CD4-positive, CD25-positive, alpha-beta regulatory T cell (primary cell): ENCODE measurements at places on chromosomes 11 and 22. TPM values are rescaled to one million over a fixed set of nuclear protein-coding genes. Genes with fewer than 3 reads are reported as not detected.

DNA sequence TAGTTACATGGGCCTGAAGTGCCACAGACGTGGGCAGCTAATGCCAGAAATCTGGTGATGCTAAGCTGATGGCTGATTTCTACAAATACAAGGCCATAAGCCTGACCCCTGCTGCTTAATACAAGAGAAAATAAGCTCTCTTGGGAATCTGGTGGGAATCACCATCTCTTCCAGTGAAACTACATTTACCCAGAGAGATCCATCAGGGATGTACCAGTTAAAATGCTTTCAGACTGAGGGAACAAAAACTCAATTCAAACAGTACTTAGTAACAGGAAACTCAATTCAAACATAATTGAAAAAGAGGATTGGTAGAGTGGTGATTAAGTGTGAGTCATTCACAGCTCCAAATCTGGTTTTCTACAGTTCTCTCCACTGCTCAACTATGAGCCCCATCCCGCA, 1.7 kb upstream of the CAVIN3 start:
- no peak for DNase-seq

- DNase-seq, result no peak
These were observed 265.2 kb downstream of the KCNA4 start for GRCh38 chr11:29751618-29752017.

GRCh38 chr11:23252426-23252825, 392.2 kb upstream of the CCDC179 start:
- no peak for DNase-seq

- DNase-seq, result no peak
These were observed 39.8 kb downstream of the KREMEN1 start for GRCh38 chr22:29112681-29113080.

- DNase-seq, result no peak
These were observed 175.1 kb downstream of the FAT3 start for GRCh38 chr11:92399705-92400104.

DNA sequence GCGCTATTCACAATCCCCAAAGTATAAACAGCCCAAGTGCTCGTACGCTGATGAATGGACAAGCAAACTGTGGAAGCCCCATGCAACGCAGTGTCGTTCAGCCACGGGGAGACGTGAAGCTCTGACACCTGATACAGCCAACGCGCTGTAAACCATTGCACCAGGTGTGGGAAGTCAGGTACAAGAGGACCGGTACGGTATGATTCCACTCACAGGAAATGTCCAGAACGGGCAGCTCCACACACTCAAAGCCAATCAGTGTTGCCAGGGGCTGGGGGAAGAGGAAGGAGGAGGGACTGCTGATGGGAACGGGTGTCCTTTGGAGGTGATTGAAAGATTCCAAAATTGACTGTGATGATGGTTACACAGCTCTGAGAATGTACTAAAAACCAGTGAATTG, 64.5 kb downstream of the BRD1 start:
- DNase-seq, result no peak

GRCh38 chr11:122814401-122814800, 23.9 kb upstream of the CRTAM start:
- DNase-seq, result no peak

DNA sequence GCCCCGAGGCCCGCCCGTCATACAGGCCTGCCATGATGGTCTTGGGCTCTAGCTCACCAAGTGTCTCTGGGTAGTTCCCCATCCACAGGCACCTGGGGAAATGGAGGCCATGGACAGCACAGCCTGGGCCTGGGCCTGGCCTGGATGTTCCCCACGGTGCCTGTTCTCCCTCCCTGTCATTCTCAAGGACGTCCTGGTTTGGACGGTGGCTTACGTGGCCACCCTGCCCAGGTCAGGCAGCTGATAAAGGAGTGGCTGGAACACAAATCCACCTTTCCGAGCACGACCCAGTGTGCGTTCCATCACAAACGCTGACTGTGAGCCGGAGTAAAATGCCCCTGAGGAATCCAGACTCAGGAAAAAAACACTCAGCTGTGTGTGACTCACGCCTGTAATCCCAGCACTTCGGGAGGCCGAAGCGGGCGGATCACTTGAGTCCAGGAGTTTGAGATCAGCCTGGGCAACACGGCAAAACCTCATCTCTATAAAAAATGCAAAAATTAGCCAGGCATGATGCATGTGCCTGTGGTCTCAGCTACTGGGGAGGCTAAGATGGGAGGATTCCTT, 41.2 kb upstream of the TESMIN start:
- no peak for DNase-seq

DNA sequence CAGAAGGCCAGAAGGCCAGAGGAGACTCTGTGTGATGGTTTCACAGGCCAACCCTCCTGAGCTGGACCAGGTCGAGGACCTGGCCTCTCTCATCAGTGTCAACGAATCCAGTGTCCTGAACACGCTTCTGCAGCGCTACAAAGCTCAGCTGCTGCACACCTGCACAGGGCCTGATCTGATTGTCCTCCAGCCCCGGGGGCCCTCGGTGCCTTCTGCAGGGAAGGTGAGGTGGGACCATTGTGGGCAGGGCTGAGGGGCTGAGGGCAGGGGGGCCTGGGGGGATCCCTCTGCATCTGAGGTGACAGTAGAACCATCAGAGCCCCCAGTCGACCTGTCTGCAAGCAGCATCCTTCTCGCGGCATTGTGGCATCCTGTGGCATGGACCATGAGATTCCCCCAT, 30.3 kb downstream of the MYO18B start:
- DNase-seq, result no peak

The KCNK7 gene
- total RNA-seq, result 5.5 TPM

The SHISA8 gene
- total RNA-seq, result 0.27 TPM

The OR8I2 gene
- not detected for total RNA-seq

The LRP4 gene
- total RNA-seq, result 0.05 TPM
